Frontal cortex (tissue), 4 donors: ENCODE measurements at places on chromosomes 5 and 9. TPM values are rescaled to one million over a fixed set of nuclear protein-coding genes. Genes with fewer than 3 reads are reported as not detected.

The QRFP gene
- under 0.01 TPM for total RNA-seq

The AQP7 gene
- not detected for total RNA-seq

The MIGA2 gene
- 12.6 TPM for total RNA-seq

The ZFP2 gene
- 8.2 TPM for total RNA-seq

The PPIC gene
- 2.9 TPM for total RNA-seq

The IL13 gene
- not detected for total RNA-seq

The PTGDS gene
- 61.1 TPM for total RNA-seq

The SMIM23 gene
- total RNA-seq = not detected

GRCh38 chr5:141969783-141970771 lies 1.2 kb downstream of the RNF14 start:
- no peak for DNase-seq

DNA sequence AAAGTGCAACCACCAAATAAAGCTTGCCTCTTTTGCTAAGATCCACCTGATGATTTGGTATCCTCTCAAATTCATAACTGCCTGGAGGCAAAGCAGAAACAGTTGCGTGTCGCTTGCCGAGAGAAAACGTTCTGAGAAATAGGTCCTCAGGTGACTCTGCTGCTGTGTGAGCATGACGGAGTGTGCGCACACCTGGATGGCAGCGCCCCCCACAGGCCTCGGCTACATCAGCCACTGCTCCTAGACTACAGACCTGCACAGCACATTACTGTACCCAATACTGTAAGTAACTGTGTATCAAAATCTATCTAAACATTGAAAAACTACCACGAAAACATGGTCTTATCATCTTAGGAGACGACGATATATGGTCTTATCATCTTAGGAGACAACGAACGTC lies 87.4 kb downstream of the CAMSAP1 start:
- no peak for DNase-seq

DNA sequence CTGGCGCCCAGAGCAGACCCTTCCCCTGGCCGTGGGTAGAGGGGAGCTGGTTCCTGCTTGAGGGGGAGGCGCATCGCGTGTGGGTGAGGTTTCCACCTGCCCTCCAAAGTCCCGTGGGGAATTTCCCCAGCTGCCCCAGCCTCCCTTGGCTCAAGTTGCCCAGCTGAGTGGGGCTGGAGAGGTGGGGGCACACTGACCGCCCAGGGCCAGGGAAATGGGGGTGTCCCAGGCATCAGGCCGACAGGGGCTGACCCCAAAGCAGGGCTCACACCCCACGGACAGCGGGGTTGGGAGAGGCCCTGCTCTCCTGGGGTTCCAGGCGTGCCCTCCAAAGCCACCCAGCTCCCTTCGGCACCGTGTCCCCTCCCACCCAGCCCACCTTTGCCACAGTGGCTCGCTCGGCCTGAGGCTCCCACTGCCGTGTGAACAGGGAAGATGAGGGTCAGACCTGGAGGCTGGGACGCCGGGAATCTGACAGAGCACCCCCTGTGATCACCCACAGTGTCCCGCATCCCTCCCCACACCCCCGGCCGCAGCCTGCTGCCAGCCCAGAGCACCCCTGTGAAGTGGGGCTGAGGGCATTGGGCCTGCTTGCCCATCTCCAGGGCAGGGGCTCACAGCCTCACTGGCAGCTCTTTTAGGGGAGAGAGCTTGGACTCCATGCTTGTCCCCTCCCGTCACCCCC lies 933 bp upstream of the EGFL7 start:
- no peak for DNase-seq

DNA sequence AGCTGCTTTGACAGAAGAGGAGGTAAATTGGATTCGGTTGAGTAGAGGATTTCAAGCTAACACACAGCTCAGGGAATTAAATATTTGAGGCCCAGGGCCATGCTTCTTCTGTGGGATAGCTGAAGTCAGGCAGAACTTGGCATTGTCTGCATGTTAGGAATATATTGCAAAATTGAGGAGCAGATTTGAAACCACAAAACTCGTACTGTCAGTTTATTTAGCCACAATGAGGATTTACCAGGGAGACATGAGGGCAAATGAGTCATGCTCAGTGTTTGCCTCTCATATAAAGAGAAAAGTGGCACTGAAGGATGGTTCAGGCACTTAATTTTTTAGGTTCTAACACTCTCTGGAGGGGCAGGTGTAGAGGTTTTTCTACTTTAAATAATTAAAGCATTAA lies 83.0 kb upstream of the PRLR start:
- DNase-seq = no peak

GRCh38 chr9:3329361-3329760 lies 196.4 kb downstream of the RFX3 start:
- DNase-seq = no peak

GRCh38 chr5:139565411-139566305 lies 4.5 kb downstream of the UBE2D2 start:
- DNase-seq = no peak

DNA sequence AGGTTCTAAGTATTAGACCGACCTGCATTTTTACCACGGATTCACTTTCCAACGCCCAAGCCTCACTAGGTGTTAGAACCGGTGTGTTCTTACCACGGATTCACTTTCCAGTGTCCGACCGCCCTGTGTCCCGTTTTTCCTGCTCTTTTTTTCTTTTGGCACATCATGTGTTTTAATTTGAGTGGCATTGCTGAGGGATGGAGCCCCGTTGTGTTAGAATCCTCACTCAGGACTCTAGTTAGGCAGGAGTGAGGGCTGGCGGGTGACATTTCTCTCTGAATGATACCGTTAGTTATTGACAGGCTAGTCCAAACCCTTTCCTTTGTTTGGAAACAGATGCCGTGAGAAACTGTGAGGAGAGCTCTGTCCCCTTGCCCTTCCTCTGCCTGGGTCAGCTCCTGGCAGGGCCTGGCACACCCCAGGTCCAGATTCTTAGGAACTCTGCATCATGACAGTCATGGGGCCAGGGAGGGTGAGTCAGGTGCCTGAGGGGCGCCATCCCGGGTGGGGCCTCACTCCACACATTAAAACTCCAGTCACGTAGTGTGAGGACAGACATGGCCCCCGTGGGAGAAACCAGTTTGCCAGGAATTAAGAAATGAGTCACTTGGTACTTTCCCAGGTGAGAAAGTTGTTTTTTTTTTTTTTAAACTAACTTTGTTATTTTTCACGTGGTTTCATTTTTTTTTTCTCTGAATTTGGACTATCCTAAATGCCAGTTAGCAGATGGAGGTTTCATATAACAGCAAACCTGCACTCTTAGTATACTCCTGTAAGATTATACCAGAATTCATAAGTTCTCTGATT lies 15.8 kb downstream of the EXOC3 start:
- DNase-seq = no peak

- DNase-seq = no peak
These were observed 443.9 kb downstream of the TAF11L14 start for GRCh38 chr5:18078157-18078556.

DNA sequence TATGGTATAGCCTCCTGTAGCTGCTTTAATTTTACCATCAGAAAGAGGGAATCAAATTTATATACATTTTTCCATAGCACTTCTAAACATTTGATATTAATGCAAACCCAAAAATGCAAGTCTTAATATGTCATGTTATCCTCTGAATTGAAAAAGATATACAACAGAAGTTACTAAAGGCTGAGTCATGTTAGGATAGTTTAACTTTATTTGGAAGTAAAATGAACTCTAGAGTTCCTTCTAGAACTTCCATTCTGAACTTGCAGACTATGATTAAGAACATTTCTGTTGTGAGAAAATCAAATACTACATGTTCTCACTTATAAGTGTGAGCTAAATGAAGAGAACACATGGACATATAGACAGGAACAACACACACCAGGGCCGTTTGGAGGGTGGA lies 317.3 kb upstream of the PRR16 start:
- DNase-seq = no peak

DNA sequence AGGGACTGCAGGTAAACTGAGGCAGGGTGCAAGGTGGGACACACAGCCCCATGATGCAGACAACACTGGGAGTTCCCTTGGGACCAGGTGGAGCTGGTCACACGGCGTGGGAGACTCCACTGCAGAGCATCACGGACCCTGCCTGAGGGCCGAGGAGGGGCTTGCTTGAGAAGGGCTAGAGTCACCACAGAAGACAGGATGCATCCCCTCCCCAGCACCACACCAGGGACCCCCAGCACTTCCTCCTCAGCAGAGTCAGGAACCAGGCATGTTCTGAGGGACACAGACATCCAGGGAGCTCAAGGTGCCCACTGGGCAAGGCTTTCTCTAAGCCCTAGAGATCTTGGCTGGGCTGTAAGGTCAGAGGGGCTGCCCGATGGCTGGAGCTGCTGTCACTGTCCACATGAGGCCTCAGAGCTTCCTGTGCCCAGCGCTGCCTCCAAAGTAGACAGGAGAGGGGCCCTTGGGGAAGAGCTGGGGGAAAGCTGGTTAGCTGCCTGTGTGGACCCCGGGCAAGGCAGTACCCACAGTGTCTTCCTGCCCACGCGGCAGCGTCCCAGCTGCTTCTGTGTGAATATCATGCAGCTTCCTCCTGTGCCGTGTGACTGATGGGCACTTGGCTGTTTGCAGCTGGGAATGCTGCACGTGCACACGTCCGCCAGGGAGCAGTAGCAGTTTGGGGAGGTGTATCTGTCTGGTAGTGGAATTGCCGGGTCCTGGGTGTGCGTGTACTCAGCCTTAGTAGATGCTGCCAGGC lies 176.6 kb downstream of the CACNA1B start:
- no peak for DNase-seq

DNA sequence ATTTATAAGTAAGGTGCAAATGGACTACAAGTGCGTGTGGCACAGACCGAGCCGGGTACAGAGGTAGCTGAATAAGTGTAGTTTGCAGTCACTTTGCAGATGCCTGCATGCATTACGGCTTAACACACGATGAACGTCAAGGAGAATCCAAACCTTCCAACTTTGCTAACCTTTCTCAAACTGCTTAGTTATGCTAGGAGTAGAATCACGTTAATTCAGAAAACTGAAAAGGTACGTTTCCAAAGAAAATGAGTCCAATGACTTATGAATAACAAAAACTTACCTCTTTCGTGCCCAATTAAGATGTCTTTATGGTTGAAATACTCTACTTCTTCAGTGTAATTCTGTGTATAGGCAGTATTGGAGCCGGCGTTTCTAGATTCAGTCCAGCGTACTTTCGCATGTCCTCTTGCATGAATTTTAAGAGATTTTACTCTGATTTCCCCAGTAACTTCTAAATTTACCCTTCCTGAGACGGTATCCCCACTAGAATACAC lies 539 bp downstream of the ARRDC3 start:
- DNase-seq = no peak

GRCh38 chr5:59665086-59665831 lies 228.3 kb downstream of the PDE4D start:
- DNase-seq = no peak

DNA sequence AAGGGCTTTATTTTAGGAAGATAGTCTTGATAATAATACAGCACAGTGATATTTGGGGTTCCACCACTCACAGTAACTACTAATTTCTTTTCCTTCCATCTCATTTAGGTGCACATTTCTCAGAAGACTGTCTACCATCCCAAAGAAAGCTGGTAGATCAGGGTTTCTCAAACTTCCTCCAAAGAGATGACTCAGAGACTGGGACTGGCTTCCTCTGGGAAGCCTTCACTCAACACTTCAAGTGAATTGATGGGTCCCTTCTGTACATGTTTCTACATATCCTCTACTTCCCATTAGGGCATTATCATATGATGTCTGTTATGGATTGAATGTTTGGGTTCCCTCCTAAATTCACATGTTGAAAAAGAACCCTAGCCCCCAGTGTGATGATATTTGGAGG lies 138.5 kb downstream of the SPOCK1 start:
- DNase-seq = no peak

DNA sequence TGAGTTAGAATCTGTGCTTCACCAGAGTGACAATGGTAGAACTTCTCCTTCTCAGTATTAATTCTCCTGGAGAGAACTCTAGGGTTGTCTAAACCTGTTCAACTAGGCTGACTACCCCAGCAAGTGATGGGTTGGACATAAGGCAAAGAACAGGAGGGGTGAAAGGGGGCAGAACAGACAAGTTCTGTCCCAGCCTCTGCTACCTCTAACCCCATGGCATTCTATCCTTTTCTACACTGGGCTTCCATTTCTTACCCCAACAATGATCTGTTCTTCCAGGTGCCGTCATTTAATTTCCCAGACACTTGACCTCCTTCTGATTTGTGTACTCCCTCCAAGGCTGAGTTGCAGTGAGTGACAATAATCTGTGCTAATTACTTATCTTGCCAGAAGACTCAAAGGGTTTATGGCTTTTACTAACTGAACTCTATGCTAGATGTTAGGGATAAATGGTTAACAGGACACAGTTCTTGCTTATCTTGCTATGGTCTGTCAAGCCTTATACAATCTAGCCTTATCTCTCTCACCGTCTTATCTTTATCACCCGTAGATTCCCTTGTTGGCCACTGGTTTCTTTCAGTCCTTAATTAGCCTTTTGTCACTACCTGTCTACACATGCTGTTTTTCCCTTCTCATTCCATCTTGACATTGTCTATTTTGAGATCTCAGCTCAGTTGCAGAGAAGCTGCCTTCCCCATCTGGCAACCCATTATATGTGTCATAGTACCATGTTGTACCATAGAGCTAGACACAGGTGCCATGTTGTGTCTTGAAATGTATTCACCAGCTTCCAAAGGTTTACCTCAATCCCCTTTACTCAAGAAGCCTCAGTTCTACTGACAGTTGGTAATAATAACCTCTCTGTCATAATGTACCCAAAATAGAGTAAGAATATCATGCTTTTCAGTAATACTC lies 10.0 kb upstream of the MATR3 start:
- DNase-seq = no peak
